ENCODE measurements at places on chromosomes 5 and 9.

GRCh38 chr9:127898433-127899127, 823 bp downstream of the ST6GALNAC6 start:
- peak; percentile 62 for DNase-seq

GRCh38 chr5:40429258-40430100, 250.2 kb upstream of the PTGER4 start:
- DNase-seq: no peak

GRCh38 chr5:157336423-157336744, 70.5 kb downstream of the CYFIP2 start:
- no peak for DNase-seq

- no peak for DNase-seq
Measured at GRCh38 chr5:67206929-67207328, 10.3 kb upstream of the CD180 start.

GRCh38 chr5:98296426-98296825, 477.0 kb upstream of the RGMB start:
- no peak for DNase-seq

DNA sequence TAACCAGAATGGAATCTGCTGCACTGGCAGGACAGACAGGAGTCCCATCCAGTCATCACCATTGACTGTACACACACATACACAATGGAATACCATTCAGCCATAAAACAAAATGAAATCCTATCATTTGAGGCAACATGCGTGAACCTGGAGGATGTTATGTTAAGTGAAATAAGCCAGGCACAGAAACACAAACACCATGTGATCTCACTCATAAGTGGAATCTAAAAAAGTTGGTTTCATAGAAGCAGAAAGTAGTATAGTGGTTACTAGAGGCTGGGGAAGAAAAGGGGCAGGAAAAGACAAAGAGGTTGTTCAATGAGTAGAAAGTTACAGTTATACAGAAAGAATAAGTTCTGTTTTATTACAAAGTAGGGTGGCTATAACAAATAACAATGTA, 884.0 kb upstream of the ACO1 start:
- no peak for DNase-seq

- no peak for DNase-seq
Measured at GRCh38 chr5:109357807-109358206, 52.0 kb downstream of the PJA2 start.

DNA sequence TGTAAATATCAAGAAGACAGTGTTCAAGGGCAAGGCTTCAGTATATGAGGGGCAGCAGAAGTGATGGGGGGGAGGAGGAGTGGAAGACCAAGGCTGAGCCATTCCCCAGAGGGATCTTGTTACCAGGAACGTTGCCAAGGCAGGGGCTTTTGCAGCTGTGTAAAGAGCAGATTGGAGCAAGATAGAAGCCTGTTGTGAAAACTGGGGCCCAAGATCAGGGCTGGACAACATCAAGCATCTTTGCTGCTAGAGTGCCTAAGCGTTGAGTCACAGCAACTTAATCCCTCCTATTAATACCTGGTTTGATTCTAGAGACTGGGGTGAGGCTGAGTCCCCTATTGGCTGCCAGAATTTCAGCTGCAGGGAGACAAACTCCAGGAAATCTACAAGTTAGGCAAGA, 18.4 kb upstream of the ERCC6L2 start:
- no peak for DNase-seq

- DNase-seq: no peak
Measured at GRCh38 chr5:75758116-75758515, 40.9 kb upstream of the POC5 start.

DNA sequence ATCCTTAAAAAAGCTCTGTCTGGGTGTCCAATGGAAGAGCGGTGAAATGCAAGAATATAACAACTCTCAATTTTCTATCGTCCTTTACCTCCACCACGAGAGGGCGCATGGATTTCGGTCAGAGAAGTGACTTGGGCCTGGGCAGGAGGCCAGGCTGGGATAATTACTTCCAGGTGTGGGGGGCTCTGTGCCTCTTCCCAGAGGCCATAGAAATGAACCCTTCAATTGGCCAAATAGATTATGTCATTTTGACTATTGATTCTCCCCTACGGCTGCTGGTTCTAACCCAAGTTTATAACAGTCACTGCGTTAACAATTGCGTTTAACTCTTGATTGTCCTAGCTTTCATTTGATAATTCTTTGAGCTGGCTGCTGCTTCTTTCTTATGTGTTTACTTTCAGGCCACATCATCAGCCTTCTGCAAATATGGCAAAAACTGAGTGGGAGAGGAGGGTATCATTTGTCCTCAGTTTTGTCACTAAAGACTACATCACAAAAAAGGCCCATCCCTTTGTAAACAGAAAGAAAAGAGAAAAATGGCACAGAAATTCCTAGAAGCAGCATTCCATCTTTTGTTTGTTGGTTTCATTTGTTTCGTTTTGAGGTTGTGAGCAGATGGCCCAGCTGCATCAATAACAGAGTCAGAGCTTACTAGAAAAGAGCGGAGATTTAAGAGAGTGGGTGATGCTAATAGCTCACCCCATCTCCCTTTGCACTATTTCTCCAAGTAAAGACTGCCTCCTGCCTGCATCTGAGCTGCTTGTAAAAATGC, 45.4 kb upstream of the ZFR start:
- peak; percentile 70 for DNase-seq

GRCh38 chr5:63573380-63573779, 388.9 kb downstream of the HTR1A start:
- DNase-seq: no peak

- DNase-seq: peak; percentile 76
Measured at GRCh38 chr9:129021091-129021490, 7.0 kb downstream of the SH3GLB2 start.

DNA sequence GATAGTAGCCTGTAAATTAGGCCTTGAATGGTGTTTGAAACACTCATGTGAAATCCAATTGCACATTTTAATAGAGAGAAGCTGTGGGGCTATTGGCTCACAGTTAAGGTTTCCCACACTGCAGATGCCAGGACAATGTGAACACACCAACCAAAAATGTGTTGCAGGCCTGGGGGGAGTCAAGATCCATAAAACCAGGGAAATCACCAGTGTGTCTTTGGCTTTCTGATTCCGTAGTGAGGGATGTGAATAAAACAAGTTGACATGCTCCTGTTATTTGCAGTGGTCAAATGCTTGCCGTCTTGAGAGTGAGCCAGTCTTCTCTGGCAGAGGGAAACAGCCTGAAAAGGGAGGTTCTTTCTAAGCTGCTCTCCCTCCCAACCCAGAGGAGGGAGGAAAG, 79.0 kb downstream of the ZNF462 start:
- DNase-seq: no peak

DNA sequence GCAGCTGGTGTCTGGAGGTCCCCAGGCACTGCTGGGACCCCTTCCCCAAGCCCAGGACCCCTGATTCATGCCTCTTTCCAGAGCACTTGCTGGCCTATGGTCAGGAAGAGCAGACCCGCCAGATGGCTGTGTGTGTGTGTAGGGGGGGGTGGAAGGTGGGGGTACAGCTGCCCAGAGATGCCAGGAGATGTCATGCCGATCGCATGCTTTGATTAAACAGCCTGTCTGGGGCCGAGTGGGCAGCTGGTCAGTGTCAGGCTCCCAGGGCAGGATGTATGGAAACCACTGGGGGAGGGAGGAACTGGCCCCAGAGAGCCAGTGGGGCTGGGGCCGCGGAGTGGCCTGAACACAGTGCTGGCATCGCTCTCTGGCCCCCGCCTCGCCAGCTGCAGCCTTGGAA, 23.7 kb downstream of the RXRA start:
- no peak for DNase-seq

- no peak for DNase-seq
Measured at GRCh38 chr9:81468084-81468595, 221.2 kb downstream of the TLE1 start.

GRCh38 chr5:168409591-168410458, 76.4 kb upstream of the RARS1 start:
- no peak for DNase-seq

DNA sequence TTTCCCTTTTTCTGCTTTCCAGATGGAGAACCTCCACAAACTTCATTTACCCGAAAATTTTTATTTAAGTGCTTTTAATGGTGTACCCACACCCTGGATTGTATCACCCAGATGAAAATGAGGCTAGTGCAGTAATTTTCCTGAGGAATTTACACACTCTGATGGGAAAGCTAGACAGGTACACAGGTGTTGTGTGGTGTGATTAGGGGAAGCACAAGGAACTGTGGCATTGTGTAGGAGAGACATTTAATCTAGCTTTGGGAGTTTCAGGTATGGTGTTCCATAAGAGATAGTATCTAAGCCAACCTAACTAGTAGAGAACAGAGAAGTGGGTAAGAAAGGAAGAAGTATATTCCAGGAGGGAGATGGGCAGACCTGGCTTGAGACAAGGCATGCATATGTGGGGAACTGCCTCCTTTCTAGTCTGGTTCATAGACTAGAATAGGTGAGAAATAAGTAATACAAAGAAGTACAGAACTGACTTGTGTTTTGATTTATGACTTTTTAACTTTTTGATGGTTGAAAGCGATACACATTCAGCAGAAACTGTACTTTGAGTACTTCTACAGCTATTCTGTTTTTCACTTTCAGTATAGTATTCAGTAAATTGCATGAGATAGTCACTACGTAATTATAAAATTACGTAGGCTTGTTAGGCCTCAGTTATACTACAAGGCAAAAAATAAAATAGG, 22.9 kb upstream of the ROPN1L start:
- DNase-seq: no peak

DNA sequence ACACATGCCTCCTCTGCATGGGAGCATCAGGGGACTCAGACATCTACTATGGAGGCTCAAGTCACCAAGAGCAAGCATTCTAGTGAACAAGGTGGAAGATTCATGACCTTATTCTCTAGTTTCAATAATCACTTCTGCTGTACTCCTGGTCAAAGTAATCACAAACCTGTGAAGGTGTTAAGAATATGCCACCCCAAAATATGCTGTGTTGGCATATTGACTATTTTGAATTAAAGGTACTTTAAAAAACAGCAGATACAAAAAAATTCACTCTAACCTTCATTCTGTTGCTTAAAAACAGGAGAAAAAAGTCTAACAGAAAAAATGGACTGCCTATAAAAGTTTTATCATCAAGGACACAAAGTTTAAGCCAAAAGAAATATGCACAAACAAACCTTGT, 607.8 kb upstream of the TYRP1 start:
- no peak for DNase-seq

DNA sequence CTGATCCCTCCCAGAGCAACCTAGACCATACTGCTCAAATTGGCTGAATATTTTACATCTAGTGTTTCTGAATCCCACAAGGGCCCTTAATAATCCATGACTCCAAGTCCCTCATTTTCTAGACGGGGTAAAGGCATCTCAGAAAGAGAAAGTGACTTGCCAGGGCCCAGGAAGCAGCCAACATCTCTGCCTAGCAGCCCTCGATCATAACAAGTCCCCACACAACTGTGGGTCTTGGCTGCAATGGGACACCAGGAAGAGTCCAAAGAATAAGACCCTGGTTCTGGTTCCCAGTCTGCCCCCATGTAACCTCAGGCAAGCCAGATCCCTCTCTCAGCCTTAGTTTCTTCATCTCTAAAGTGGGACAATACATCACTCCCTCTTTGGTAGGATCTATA, 6.3 kb downstream of the ANXA6 start:
- no peak for DNase-seq

DNA sequence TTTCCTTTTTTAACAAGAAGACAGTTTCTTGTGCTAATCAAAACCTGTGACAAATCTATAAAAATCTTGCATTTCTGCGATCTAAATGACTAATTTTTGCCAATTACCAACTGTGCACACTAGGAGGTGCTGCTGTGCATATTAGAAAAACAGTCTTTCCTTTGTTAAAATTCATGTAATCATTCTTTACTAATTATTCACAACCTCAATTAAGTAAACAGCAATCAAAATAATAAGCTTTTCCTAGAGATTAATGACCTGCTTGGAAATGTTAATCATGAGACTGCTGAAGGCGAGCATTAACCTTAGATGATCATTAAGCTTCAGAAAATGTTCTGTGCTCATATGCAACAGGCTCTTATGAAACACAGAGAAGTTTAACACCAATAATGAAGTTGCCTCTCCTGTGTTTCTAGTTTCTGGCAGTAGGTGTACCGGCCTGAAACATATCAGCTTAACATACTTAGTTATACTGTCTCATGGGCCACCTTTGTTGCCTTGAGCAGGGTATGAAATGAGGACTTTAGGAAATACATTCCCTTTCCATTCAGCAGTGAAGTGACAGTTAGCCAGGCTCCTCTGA, 17.7 kb downstream of the RFESD start:
- peak; percentile 55 for DNase-seq

GRCh38 chr9:116641292-116642059, 45.6 kb upstream of the TRIM32 start:
- DNase-seq: no peak

DNA sequence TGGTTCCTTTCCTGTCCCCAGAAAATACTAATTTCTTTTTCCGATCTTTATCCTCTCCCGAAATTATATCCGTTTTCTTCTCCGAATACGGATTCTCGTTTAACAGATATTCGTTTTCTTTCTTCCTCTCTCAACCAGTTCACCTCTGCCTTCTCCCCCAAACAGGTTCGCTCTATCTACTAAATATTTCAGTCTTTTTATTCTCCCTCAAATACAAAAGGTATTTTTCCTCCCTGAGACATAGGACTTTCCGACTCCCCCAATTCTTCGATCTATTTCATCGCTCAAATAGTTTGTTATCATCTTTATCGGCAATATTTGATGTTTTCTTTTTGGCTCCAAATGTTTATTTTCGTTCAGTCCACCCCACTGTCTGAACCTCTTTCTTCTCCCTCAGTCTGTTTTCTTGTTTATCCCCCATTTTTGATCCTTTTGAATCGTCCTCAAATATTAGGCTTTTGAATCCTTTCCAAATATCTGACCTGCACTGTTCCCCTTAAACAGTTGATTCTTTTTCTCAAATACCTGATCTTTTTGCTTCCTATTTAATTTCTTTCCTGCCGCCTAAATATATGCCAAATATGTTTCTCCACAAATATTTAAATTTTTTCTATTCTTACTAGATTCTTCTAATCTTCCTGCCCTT, 4.4 kb downstream of the PITX1 start:
- no peak for DNase-seq

Measured in cerebellar cortex (tissue), 1 donor.